ENCODE measurements at places on chromosomes 11 and 22. TPM values are rescaled to one million over a fixed set of nuclear protein-coding genes. Genes with fewer than 3 reads are reported as not detected.

PARVG gene
- polyA plus RNA-seq: 151 TPM

GRCh38 chr11:71525188-71525937 lies 1.7 kb upstream of the KRTAP5-7 start:
- no peak for DNase-seq

- no peak for DNase-seq
Observed at GRCh38 chr11:73463359-73463758, 87.2 kb downstream of the RELT start.

GRCh38 chr22:35611200-35611890 lies 5.8 kb downstream of the MB start:
- DNase-seq: no peak

GLB1L3 gene
- not detected for polyA plus RNA-seq

GRCh38 chr22:41308544-41308947 lies 7.2 kb downstream of the ZC3H7B start:
- DNase-seq: no peak

HTR3A gene
- polyA plus RNA-seq: 3.5 TPM

SPATA19 gene
- polyA plus RNA-seq: not detected

DNA sequence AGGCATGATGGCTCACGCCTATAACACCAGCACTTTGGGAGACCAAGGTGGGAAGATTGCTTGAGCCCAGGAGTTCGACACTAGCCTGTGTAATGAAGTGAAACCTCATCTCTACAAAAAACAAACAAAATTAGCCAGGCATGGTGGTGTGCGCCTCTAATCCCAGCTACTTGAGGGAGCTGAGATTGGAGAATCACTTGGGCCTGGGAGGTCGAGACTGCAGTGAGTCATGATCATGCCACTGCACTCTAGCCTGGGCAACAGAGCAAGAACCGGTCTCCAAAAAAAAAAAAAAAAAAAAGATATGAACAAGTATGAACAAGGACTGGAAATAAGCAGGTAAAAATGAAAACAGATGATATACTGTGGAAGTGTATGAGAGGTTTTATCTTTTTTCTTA lies 54.1 kb upstream of the SOX6 start:
- no peak for DNase-seq

DNA sequence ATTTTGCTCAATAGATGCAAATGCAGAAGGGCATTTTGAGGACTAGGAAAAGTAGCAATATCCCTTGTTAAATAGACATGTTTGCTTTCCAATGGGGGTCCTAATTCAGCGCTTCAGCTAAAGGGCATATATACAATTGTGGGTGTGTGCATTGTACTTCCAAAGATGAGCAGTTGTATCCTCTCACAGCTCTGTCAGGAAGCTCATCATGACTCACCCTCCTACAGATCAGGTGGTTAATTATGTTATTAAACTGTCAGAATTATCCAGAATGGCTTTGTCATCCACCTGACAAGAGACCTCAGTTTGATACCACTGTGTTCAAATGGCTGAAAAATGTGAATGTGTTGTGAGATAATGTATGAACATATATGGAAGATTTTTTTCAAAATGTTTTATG lies 252.2 kb upstream of the MTNR1B start:
- DNase-seq: no peak

GRCh38 chr22:47059701-47060161 lies 297.3 kb downstream of the TBC1D22A start:
- DNase-seq: no peak

C1QTNF4 gene
- polyA plus RNA-seq: not detected

- peak; percentile 51 for DNase-seq
Observed at GRCh38 chr11:721247-721740, 15.3 kb downstream of the EPS8L2 start.

GLYAT gene
- polyA plus RNA-seq: not detected

GRCh38 chr11:88695689-88696414 lies 358.3 kb upstream of the CTSC start:
- no peak for DNase-seq

RTN4RL2 gene
- polyA plus RNA-seq: not detected

DNA sequence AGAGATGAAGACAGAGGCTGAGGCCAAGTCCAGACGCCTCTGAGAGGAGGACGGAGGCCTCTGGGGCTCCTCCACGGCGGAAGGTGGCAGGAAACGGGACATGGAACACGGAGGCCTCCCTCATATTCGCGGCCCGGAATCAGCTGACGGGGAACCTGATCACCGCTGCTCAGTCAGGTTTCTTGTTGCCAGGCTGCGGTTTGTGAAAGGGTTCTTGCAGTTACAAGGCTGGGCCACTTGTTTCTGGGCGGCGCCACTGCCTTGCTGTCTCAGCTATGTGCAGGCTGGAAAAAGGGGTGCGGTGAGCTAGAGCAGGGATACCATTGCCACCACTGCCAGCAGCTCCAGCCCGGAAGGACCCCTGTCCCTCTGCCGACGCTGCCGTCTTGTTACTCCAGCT lies 10.0 kb upstream of the MMP1 start:
- DNase-seq: no peak

GRCh38 chr11:95577716-95578460 lies 211.7 kb downstream of the FAM76B start:
- peak; percentile 18 for DNase-seq

ELFN2 gene
- polyA plus RNA-seq: not detected

MAPK12 gene
- 0.05 TPM for polyA plus RNA-seq

GRCh38 chr11:96257036-96257435 lies 86.0 kb downstream of the MAML2 start:
- no peak for DNase-seq

DNA sequence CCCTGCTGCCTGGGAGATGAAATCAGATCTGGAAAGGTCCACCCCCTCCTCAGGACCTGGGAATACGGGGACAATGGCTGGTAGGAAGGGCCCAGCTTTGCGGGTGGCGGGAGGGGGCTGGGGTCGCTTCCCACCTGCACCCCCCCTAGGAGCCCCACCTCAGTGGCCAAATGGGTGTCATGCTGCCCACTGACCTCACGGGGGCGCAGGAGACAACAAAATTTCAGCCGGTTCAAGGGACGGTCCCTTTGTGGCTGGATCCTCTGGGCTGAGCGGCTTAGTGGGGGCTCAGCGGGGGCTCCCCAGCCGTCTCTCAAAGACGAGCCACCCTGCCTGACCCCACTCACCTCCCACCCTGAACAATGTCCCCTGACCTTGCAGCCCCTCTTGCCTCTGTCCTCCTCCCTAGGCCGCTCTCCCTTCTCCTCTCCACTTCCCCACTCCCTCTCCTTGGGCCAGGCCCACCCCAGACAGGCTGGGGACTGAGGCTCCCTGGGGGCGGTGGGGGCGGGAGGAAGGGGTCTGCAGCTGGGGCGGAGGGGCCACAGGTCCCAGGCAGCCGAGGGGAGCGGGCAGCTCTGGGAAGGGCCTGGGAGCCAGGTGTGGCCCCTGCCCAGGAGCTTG lies 39.3 kb upstream of the H19 start:
- no peak for DNase-seq

FZD4 gene
- polyA plus RNA-seq: not detected

MADD gene
- polyA plus RNA-seq: 15.0 TPM

Data from naive B cell (primary cell).